A549 treated with CpdA at 1 μM for 4 hours (cell line): ENCODE measurements at places on chromosomes 2 and 18. TPM values are rescaled to one million over a fixed set of nuclear protein-coding genes. Genes with fewer than 3 reads are reported as not detected.

The EFHD1 gene
- 1.6 to 2.4 TPM (median 2.3 TPM) in 5 replicates for total RNA-seq

The FER1L5 gene
- total RNA-seq = not detected in 5 replicates

The SERPINB3 gene
- total RNA-seq = 0.09 to 0.26 TPM (median 0.17 TPM) in 4 of 5 replicates, not detected in the other

The CNDP1 gene
- not detected in 5 replicates for total RNA-seq

The PPM1B gene
- 25.0 to 35.4 TPM (median 31.0 TPM) in 5 replicates for total RNA-seq

The DOK1 gene
- 3.5 to 5.9 TPM (median 4.2 TPM) in 5 replicates for total RNA-seq

The CYRIA gene
- 0.19 to 0.32 TPM (median 0.31 TPM) in 5 replicates for total RNA-seq

The UGT1A9 gene
- total RNA-seq = 4.0 to 6.7 TPM (median 4.7 TPM) in 5 replicates

The GALM gene
- 16.3 to 21.3 TPM (median 18.4 TPM) in 5 replicates for total RNA-seq

The LCT gene
- total RNA-seq = 0.03 to 0.05 TPM (median 0.03 TPM) in 3 of 5 replicates, not detected in the others

The CDH19 gene
- total RNA-seq = 0.98 to 2.3 TPM (median 1.5 TPM) in 5 replicates

The ITGB6 gene
- total RNA-seq = 0.84 to 2.4 TPM (median 1.1 TPM) in 5 replicates

The GYPC gene
- not detected in 5 replicates for total RNA-seq

The APCDD1 gene
- total RNA-seq = not detected in 5 replicates

The IDH1 gene
- total RNA-seq = 76.3 to 92.9 TPM (median 80.0 TPM) in 5 replicates

The MYO5B gene
- total RNA-seq = 12.3 to 14.5 TPM (median 12.7 TPM) in 5 replicates

The HNRNPLL gene
- total RNA-seq = 20.9 to 28.9 TPM (median 27.3 TPM) in 5 replicates

The PLEKHA3 gene
- total RNA-seq = 8.7 to 18.9 TPM (median 17.4 TPM) in 5 replicates

The ZNF385B gene
- 0.03 TPM in 1 of 5 replicates, not detected in the others for total RNA-seq

The RAD51AP2 gene
- not detected in 5 replicates for total RNA-seq

The RND3 gene
- total RNA-seq = 55.5 to 72.2 TPM (median 58.5 TPM) in 5 replicates

The EFR3B gene
- total RNA-seq = 13.5 to 17.6 TPM (median 14.6 TPM) in 5 replicates

The ST8SIA3 gene
- not detected in 5 replicates for total RNA-seq

The MORN2 gene
- total RNA-seq = 41.2 to 48.1 TPM (median 44.0 TPM) in 5 replicates

The PTPRN gene
- total RNA-seq = 0.86 to 2.1 TPM (median 0.92 TPM) in 5 replicates

The EVX2 gene
- total RNA-seq = not detected in 5 replicates

The R3HDM1 gene
- 21.3 to 29.6 TPM (median 28.4 TPM) in 5 replicates for total RNA-seq

The REEP1 gene
- total RNA-seq = 0.43 to 1.3 TPM (median 0.59 TPM) in 5 replicates

The CCDC74B gene
- 5.0 to 7.5 TPM (median 5.8 TPM) in 5 replicates for total RNA-seq

The BUB1 gene
- 40.1 to 50.0 TPM (median 46.1 TPM) in 5 replicates for total RNA-seq

The RAB11FIP5 gene
- total RNA-seq = 32.2 to 37.7 TPM (median 35.7 TPM) in 5 replicates

The CRYGD gene
- total RNA-seq = not detected in 5 replicates

The MYCN gene
- not detected in 5 replicates for total RNA-seq

The RAB31 gene
- total RNA-seq = 24.5 to 39.1 TPM (median 32.3 TPM) in 5 replicates

The CYP26B1 gene
- 11.2 to 16.8 TPM (median 14.4 TPM) in 5 replicates for total RNA-seq

The DCDC2C gene
- 0.29 to 0.36 TPM in 2 of 5 replicates, not detected in the others for total RNA-seq

The TYMS gene
- total RNA-seq = 170 to 181 TPM (median 172 TPM) in 5 replicates

The RTP5 gene
- total RNA-seq = not detected in 5 replicates

The COL6A3 gene
- 0.02 to 0.25 TPM (median 0.10 TPM) in 5 replicates for total RNA-seq

The MAP4K4 gene
- 60.9 to 87.2 TPM (median 73.7 TPM) in 5 replicates for total RNA-seq

The ONECUT2 gene
- 0.35 to 0.67 TPM (median 0.41 TPM) in 5 replicates for total RNA-seq

The DIS3L2 gene
- 12.0 to 14.6 TPM (median 13.5 TPM) in 5 replicates for total RNA-seq

The CIB4 gene
- 0.35 TPM in 1 of 5 replicates, not detected in the others for total RNA-seq

The TMEM178A gene
- 0.06 to 0.14 TPM in 2 of 5 replicates, not detected in the others for total RNA-seq

The TMEM247 gene
- not detected in 5 replicates for total RNA-seq

The RESP18 gene
- total RNA-seq = not detected in 5 replicates

The SERPINB4 gene
- total RNA-seq = 0.16 to 0.26 TPM (median 0.20 TPM) in 5 replicates

The LBH gene
- total RNA-seq = 102 to 200 TPM (median 134 TPM) in 5 replicates

The OTOF gene
- total RNA-seq = 0.06 to 0.12 TPM (median 0.07 TPM) in 5 replicates

The FOSL2 gene
- 40.7 to 51.6 TPM (median 44.6 TPM) in 5 replicates for total RNA-seq
